ENCODE measurements at places on chromosomes 5 and 9.

DNA sequence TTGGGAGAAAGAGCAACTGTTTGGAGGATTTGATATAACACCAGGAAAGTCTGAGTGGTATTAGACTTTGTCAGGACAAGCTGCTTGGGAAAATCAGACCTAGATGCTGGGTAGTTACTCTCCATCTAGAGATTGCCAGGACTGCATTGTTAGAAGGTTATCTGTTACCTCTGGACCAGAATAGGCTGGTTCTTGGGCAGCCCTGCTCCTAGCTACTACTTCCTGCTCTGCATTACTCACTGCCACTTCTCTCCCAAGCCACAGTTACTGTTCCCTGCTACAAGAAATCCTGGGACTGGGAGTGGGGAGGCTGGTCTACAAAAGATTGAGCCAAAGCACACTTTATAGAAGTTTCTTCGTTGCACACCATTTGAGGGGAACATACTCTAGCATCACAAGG, 95.5 kb upstream of the KCNN2 start:
- no peak for DNase-seq

DNA sequence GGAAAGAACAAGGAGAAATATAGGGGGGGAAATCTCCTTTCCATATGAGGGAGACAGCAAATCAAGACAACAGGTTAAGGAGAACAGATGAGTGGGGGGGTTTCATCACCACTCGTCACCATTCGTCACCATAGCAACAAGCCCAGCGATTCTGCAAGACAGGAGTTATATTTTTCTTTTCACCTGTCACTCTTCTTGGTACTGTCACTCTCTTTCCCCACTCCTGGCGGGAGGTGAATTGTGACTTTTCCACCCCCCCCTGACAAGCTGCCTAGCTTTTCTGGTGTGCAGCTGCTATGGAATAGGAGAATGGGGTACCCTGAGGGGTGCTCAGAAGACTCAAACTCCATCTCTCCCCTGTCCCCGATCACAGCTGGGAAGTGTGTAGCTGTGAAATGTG, 239.9 kb downstream of the FAM114A2 start:
- no peak for DNase-seq

DNA sequence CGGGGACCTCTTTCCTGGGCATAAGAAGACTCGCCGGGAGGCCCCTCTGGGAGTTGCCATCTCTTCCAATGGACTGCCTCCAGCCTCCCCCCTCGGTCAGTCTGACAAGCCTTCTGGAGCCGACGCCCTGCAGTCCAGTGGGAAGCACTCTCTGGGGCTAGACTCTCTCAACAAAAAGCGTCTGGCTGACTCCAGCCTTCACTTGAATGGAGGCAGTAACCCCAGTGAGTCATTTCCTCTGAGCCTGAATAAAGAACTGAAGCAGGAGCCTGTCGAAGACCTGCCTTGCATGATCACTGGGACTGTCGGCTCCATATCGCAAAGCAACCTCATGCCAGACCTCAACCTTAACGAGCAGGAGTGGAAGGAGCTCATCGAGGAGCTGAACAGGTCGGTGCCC, 28.4 kb upstream of the LTC4S start:
- DNase-seq = peak; percentile 71

GRCh38 chr9:123268199-123268464, 254 bp downstream of the STRBP start:
- no peak for DNase-seq

- no peak for DNase-seq
These were observed 68.7 kb upstream of the ZNF622 start for GRCh38 chr5:16534280-16534679.

DNA sequence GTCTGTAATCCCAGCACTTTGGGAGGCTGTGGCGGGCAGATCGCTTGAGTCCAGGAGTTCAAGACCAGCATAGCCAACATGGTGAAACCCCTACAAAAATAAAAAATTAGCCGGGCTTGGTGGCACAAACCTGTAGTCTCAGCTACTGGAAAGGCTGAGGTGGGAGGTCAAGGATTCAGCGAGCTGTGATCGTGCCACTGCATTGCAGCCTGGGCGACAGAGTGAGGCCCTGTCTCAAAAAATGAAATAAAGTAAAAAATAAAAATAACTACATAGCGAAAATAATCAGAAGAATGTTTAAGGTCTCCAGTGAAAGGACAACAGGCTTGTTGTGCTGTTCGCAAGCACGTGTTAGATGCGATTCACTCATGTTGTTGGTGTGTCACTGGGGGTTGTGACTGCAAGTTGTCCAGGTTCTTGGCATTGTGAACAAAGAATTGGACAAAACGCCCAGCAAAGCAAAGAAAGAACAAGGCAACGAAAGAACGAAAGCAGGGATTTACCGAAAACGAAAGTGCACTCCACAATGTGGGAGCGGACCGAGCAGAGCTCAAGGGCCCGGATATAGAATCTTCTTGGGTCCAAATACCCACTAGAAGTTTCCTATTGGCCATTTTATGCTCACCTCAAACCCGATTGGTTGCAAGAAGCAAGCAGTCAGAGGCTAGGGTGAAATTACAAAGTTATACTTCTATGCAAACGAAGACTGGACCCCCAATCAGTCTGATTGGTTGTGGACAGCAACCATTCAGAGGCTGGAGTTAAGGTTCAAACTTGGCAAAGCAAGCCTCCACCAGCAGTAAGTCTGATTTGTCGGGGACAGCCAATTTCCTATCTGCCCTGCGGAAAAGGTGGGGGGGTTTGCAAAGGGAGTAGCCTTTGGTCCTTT, 844 bp upstream of the MCCC2 start:
- DNase-seq = peak; percentile 15

Data from suppressor macrophage treated with lipopolysaccharide for 4 hours (primary cell).